Mesangial cell (primary cell): ENCODE measurements at places on chromosomes 2 and 18. TPM values are rescaled to one million over a fixed set of nuclear protein-coding genes. Genes with fewer than 3 reads are reported as not detected.

The NETO1 gene
- 15.0 and 32.1 TPM in 2 replicates for total RNA-seq

The LBX2 gene
- total RNA-seq = 1.5 and 6.7 TPM in 2 replicates

The SPEG gene
- 6.8 and 24.8 TPM in 2 replicates for total RNA-seq

The GATA6 gene
- 20.7 and 26.0 TPM in 2 replicates for total RNA-seq

The CRYGC gene
- total RNA-seq = not detected in 2 replicates

The IL1RN gene
- total RNA-seq = not detected in 2 replicates

The TFPI gene
- total RNA-seq = 61.2 and 95.0 TPM in 2 replicates

The SNORC gene
- 1.5 TPM in 1 of 2 replicates, not detected in the other for total RNA-seq

The ANKRD23 gene
- 0.49 and 1.9 TPM in 2 replicates for total RNA-seq

The PHOSPHO2 gene
- 2.5 and 3.6 TPM in 2 replicates for total RNA-seq

The CWC22 gene
- 6.3 and 7.7 TPM in 2 replicates for total RNA-seq

The TMEM200C gene
- 0.16 and 1.0 TPM in 2 replicates for total RNA-seq

The CCDC85A gene
- 0.63 and 0.81 TPM in 2 replicates for total RNA-seq

The MTX2 gene
- 28.6 and 35.2 TPM in 2 replicates for total RNA-seq

The SERPINB12 gene
- not detected in 2 replicates for total RNA-seq

The SLC35G4 gene
- not detected in 2 replicates for total RNA-seq

The SCG2 gene
- total RNA-seq = under 0.01 and 1.1 TPM in 2 replicates

The CCL20 gene
- 2.3 TPM in 1 of 2 replicates, not detected in the other for total RNA-seq

The FOXD4L1 gene
- total RNA-seq = not detected in 2 replicates

The C2orf81 gene
- 2.4 and 4.9 TPM in 2 replicates for total RNA-seq

The CXCR2 gene
- total RNA-seq = not detected in 2 replicates

The SLC20A1 gene
- total RNA-seq = 57.0 and 80.8 TPM in 2 replicates

The CFAP210 gene
- under 0.01 TPM in 1 of 2 replicates, not detected in the other for total RNA-seq

The SKOR2 gene
- not detected in 2 replicates for total RNA-seq

The MEIS1 gene
- total RNA-seq = 7.7 and 12.8 TPM in 2 replicates

The SCN2A gene
- under 0.01 and 0.89 TPM in 2 replicates for total RNA-seq

The UGT1A5 gene
- total RNA-seq = not detected in 2 replicates

The ABCG5 gene
- total RNA-seq = not detected in 2 replicates

The TRPM8 gene
- total RNA-seq = 0.33 and 0.38 TPM in 2 replicates

The LYPD6 gene
- 2.9 and 5.9 TPM in 2 replicates for total RNA-seq

The KLF11 gene
- total RNA-seq = 6.7 and 18.5 TPM in 2 replicates

The VPS4B gene
- 18.1 and 21.0 TPM in 2 replicates for total RNA-seq

The ANO7 gene
- 1.3 and 1.8 TPM in 2 replicates for total RNA-seq
